HepG2 (cell line): ENCODE measurements at places on chromosomes 6 and 20. TPM values are rescaled to one million over a fixed set of nuclear protein-coding genes. Genes with fewer than 3 reads are reported as not detected.

The FKBP1C gene
- total RNA-seq, result 0.53 and 0.64 TPM in 2 replicates

The NR2E1 gene
- not detected in 2 replicates for total RNA-seq

GRCh38 chr20:54355631-54356280, 119.6 kb upstream of the DOK5 start:
- no peaks in the 10 kb centered on the region; the same call in 1 of the 2 replicates for H3K27me3 ChIP-seq
- no peak for DNase-seq
- H3K4me1 ChIP-seq, result no peaks in the 10 kb centered on the region
- H3K27ac ChIP-seq, result no peak overlapping the region
- H3K36me3 ChIP-seq, result no peaks in the 10 kb centered on the region
- H3K4me3 ChIP-seq, result no peak overlapping the region

The DEF6 gene
- 9.6 and 10.0 TPM in 2 replicates for total RNA-seq

DNA sequence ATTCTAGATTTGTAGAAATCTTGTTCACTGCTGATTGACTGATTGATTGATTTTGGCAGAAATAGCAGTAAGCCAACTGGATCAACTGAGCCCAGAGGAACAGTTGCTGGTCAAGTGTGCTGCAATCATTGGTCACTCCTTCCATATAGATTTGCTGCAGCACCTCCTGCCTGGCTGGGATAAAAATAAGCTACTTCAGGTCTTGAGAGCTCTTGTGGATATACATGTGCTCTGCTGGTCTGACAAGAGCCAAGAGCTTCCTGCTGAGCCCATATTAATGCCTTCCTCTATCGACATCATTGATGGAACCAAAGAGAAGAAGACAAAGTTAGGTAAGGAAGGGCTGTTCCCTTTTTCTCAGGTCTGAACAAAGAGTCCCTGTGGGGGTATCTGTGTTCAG, 31.2 kb downstream of the TREML1 start:
- H3K27me3 ChIP-seq, result peaks cover 1% of the 10 kb centered on the region; the same call in 1 of the 2 replicates
- H3K4me3 ChIP-seq, result no peak overlapping the region
- no peaks in the 10 kb centered on the region for H3K36me3 ChIP-seq
- no peak overlapping the region for H3K27ac ChIP-seq
- DNase-seq, result no peak

GRCh38 chr20:44684047-44684967, 30.9 kb upstream of the CCN5 start:
- H3K4me1 ChIP-seq, result peaks cover 13% of the 10 kb centered on the region
- no peaks in the 10 kb centered on the region for H3K36me3 ChIP-seq
- no peak overlapping the region for H3K4me3 ChIP-seq
- peaks cover 3% of the 10 kb centered on the region; the same call in 1 of the 3 replicates for H3K27me3 ChIP-seq
- H3K27ac ChIP-seq, result no peak overlapping the region
- DNase-seq, result peak; percentile 38
